ENCODE measurements at places on chromosomes 7 and 10. TPM values are rescaled to one million over a fixed set of nuclear protein-coding genes. Genes with fewer than 3 reads are reported as not detected.

Gene CLRN3
- not detected for total RNA-seq

Gene UNC5B
- total RNA-seq: 46.3 TPM

Gene SEMA3E
- total RNA-seq: 0.18 TPM

Gene SYT15B
- total RNA-seq: 1.5 TPM

Gene GRM3
- total RNA-seq: not detected

Gene MSS51
- 2.7 TPM for total RNA-seq

Gene PRR15
- total RNA-seq: 1.2 TPM

Gene STMP1
- total RNA-seq: 19.6 TPM

Gene PRSS58
- total RNA-seq: not detected

Gene MBLAC1
- 2.2 TPM for total RNA-seq

Gene ACSM6
- total RNA-seq: not detected

Gene SPACDR
- 1.5 TPM for total RNA-seq

Gene ZCWPW1
- total RNA-seq: 1.2 TPM

Gene STK31
- not detected for total RNA-seq

Gene SOSTDC1
- 0.05 TPM for total RNA-seq

Gene DPYSL4
- total RNA-seq: 6.3 TPM

Gene CHRM2
- total RNA-seq: 6.2 TPM

Gene EPDR1
- total RNA-seq: 32.8 TPM

Gene SUGCT
- 16.0 TPM for total RNA-seq

Gene HECW1
- not detected for total RNA-seq

Gene OR13A1
- not detected for total RNA-seq

Gene FRMPD2
- total RNA-seq: 0.09 TPM

Gene LMBR1
- 51.7 TPM for total RNA-seq

Gene CNPY1
- not detected for total RNA-seq
